ENCODE measurements at places on chromosomes 11 and 22.

DNA sequence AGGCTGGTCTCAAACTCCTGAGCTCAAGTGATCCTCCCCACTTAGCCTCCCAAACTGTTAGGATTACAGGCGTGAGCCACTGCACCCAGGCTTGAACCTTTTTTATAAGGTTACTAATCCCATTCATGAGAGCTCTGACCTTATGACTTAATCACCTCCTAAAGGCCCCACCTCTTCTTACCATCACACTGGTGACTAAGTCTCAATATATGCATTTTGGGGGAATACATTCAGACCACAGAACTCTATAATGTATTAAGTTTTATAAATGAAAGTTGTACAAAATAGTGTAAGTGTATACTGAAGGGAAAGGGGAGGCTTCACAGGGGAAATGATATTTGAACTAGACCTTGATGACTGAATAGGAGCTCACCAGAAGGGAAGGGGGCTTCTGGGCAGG lies 28.4 kb upstream of the RBFOX2 start:
- DNase-seq = no peak

- no peak for DNase-seq
These were observed 8.1 kb upstream of the KRTAP5-10 start for GRCh38 chr11:71557257-71557656.

DNA sequence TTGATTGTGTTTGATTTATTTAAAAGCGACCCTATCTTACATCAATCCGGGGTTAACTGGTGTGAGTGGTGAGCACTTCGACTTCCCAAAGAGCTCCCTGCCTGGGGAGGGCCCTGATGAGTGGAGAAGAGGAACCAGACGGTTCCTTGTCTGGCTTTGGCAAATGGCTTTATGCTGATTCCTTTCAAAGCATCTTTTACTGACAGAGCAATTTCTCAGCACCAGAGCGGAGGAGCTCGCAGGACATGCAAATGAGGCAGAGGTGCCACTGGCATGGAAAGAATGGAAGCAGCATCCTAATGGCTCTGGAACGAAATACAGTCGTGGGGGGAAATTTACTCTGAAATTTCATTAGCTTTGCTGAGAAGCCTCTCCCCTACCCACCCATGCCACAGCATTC lies 410.9 kb upstream of the B3GAT1 start:
- no peak for DNase-seq

DNA sequence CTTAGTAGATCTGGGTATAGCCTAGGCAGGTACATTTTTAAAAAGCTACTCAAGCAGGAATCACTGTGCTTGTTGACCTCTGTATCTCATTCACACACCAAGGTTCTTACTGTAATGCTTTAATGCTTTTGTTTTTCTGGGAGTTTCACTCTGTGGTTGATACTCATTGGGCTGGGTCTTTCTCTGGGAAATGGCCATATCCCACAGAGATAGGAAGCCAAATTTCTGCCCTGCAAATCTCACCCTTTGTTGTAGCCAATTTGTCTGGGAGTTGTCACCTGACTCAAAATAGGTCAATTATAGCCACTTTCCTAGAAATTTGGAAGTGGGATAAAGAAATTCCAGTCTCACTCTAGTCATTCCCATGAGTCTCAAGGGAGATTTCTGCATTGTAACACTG lies 195.8 kb upstream of the BDNF start:
- DNase-seq = no peak

DNA sequence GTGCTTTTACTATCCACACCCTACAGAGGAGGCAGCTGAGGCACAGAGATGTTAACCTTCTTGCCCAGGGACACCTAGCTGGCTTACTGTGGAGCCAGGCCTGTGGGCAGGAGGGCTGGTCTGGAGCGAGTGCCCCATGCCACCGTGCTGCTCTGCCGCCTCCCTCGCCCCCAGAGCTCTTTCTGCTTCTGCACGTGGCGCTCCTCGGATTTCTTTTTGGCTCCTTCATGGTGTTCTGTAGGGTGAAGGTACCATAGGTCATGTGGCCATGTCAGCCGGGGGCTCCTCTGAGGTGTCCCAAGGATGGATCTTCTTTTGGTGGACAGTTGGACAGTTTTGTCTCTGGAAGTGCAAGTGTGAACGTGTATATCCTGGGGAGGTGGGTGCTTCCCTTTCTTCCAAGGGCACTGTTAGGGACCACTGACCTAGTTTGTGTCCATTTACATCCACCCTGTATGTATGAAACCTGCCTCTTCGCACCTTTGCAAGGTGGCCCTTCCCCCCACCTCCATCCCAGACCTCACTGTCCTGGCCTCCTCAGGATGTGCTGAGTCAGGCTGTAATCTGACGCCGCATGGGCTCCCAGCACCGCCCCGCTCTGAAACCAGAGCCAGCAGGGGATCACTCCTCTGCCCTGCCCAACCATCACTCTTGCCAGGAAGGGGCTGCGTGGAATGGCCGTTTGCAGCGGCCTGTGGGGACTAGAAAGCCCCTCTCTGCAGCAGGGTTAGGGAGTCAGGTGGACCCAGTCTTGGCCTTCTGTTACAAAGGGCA lies 31.7 kb downstream of the POLR3H start:
- DNase-seq = no peak

- no peak for DNase-seq
These were observed 17.3 kb upstream of the CRKL start for GRCh38 chr22:20899827-20900423.

DNA sequence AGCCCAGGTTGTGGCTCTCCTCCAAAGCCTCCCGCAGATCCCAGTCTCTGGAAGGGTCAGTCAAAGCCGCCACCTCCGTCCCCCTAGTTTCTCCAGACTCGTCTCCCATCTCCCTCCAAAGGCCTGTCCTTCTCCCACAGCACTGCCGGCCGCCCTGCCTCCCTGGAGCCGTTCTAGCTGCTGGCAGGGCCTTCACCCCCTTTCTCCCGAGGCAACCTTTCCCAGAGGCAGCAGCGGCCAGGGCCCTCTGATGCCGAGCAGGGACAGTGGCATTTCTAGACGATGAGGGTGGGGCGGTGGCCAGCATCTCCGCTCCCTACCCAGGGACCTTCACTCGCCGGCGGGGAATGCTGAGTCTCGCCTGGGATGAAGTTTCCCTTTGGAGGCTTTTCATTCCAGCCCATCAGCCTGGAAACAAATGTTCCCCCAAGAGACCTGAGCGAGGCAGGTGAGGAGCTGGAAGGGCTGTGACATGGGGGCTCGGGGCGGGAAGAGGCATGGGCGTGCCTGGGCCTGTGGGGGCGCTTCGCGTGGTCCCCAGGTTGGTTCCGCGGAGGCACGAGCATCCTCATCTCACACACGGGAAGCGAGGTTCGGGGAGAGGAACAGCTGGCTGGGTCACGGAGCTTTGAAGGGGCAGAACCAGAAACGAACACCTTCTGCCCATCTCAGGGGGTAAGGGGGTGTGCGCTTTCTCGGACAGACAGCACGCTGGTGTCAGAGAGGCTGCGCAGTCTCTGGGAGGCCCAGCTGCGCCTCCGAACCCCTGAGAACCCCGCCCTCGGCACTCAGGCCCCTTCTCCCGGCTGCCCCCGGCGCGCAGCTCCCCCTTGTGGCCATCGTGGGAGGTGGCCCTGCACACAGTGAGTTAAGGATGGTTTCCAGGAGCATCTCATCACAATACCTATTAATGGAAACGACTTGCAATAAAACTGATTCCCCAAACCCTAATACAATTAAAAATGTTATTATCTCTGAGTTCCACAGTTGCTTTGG lies 18.1 kb upstream of the KLHL35 start:
- peak; percentile 60 for DNase-seq

GRCh38 chr11:65165410-65166317 lies 4.4 kb upstream of the SPDYC start:
- DNase-seq = no peak

GRCh38 chr11:78414321-78415051 lies 3.1 kb downstream of the GAB2 start:
- no peak for DNase-seq

GRCh38 chr11:88103337-88104206 lies 71.7 kb downstream of the RAB38 start:
- DNase-seq = peak; percentile 7

- no peak for DNase-seq
These were observed 702 bp upstream of the KCNJ4 start for GRCh38 chr22:38455530-38456271.

GRCh38 chr11:66006891-66007176 lies 4.5 kb downstream of the BANF1 start:
- DNase-seq = no peak

DNA sequence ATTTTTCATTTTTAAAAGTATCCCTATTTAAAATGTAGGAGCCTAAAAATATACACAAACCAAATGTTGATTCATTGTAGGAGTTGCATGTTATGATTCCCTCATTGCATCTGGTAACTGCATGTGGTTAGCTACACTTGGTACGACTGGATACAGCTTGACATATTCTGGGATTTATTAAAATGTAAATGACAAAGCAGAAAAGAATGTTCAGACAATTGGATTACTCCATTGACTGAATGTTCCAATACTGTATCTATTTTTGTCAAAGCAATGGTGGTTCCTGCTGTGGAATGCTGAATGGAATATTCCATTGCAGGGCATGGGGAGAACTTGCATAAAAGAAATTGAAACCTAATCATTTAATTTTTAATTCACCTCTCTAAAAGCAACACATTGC lies 30.8 kb downstream of the BLID start:
- no peak for DNase-seq

GRCh38 chr11:62980133-62980760 lies 4.5 kb downstream of the SLC22A6 start:
- no peak for DNase-seq

GRCh38 chr11:61390161-61390560 lies 2.2 kb upstream of the TMEM216 start:
- no peak for DNase-seq

GRCh38 chr11:58438486-58438885 lies 3.5 kb downstream of the OR5B12 start:
- no peak for DNase-seq

- DNase-seq = no peak
These were observed 117.8 kb downstream of the OPCML start for GRCh38 chr11:133414506-133414905.

DNA sequence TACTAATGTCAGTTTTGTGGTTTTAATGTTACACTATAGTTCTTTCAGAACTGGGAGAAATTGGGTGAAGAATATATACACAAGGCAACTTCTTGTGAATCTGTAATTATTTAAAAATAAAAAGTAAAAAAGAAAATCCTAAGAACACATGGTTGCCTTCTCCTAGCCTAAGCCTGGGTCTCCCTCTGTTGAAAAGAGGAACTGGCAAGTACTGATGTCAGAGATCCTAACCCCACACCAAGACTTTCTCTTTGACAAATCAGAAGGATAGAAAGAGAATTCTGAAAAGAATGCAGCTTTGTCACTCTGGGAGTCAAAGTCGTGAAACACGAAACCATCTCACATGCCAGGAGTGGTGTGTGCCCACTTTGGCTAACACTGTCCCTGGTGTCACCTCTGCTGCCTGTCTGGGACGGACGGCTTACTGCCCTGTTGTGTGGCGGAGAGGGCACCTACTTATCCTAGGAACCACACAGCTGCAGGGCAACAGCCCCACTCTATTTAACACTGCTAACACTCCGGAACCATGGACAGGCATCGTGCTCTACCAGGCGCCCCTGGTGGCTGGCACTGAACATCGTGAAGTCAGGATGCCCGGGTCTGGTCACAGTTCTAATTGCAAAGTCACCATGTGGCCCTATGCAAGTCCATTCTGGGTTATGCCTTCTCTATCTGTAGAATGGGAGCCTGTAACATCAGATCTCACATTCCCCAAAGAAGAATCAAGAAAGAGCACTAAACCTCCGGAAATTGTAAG lies 108.7 kb upstream of the CD82 start:
- DNase-seq = no peak

- DNase-seq = no peak
These were observed 5.7 kb downstream of the MPZL2 start for GRCh38 chr11:118258410-118258809.

- DNase-seq = no peak
These were observed 47.8 kb downstream of the TRAF6 start for GRCh38 chr11:36462321-36462720.

DNA sequence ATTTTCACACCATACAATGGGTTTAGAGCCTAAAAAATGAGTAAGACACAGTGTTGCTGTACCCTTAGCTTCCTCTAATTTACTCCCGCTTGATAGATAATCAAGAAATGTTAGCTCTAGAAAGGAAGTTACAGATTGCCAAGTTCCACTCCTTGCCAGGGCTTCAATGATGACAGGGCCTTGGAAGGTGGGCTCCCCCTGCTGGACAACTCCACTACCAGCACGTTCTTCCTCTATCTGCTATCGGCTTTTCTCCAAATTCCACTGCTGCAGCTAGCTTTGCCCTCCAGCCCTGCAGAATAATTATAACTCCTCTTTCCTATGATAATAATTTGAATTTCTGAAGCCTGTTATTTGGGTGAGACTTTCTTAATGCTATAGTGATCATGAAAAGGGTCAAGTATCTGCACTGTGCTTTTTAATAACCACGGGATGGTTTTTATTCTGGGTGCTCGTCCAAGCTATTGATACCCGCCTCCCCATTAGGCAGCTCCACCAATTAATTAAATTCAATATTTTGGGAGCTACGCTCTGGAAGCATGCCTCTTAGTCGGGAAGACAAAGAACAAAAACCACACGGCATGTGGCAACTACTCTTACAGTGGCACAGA lies 9.0 kb downstream of the SYN3 start:
- DNase-seq = peak; percentile 57

GRCh38 chr11:65906602-65907001 lies 6.4 kb upstream of the FOSL1 start:
- no peak for DNase-seq

DNA sequence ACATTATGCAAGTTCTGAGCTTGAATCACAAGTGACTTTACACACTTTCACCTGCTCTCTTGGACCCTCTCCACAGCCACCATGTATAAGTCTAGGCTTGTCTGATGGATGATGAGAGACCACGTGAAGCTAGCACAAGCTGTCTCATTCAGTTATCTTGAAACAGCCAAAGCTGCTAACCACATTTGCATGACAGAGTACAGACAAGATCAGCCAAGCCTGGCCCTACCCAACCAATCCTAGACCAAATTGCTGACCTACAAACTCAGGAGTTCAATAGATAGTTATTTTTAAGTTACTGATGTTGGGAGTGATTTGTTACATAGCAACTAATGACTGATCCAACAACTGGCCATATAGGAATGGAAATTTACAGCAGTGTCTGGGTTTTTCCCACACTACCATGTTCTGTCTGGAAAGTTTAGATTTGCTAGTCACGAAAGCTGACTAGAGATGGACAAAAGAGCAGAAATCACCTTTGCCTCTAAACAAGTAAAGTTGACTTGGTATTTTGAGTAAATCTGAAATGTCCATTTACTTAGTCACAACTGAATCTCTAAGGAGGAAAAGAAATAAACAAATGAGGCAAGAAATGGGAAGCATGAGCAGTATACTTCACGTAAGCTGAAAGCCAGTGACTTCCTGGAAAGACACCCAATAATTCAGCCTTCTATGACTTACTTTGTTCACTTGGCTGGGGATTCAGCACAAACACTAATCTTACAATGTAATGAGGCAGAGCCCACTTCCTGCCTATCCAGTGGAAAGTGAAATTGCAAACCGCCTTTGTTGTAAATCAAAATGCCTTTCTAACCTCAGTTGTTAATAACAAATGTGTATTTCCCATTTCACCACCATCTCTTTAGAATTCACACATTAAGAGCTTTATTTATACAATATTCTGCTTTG lies 101.7 kb downstream of the FAM181B start:
- DNase-seq = no peak

- no peak for DNase-seq
These were observed 6.1 kb downstream of the TMEM86A start for GRCh38 chr11:18704698-18705097.

GRCh38 chr11:106961518-106961917 lies 56.8 kb downstream of the GUCY1A2 start:
- no peak for DNase-seq

Measured in stimulated activated CD4-positive, alpha-beta T cell treated with anti-CD3 and anti-CD28 coated beads, Interleukin-2, amount 100 ng/mL, for 48 hours (primary cell).